Sciatic nerve (tissue), 2 donors: ENCODE measurements at places on chromosomes 6 and 20. TPM values are rescaled to one million over a fixed set of nuclear protein-coding genes. Genes with fewer than 3 reads are reported as not detected.

Gene SOBP
- 18.5 TPM for total RNA-seq

Gene MROH8
- 5.2 TPM for total RNA-seq

Gene MUC22
- total RNA-seq: not detected

Gene EPB41L1
- total RNA-seq: 53.2 TPM

Gene KCNK15
- 3.2 TPM for total RNA-seq

Gene BPIFA1
- total RNA-seq: not detected

Gene SLA2
- 0.49 TPM for total RNA-seq

Gene GRM1
- total RNA-seq: 0.45 TPM

Gene LHFPL5
- total RNA-seq: not detected

Gene NOP56
- 97.4 TPM for total RNA-seq

Gene SGK2
- 7.7 TPM for total RNA-seq

Gene PRDM13
- not detected for total RNA-seq

Gene C20orf202
- total RNA-seq: 0.80 TPM

Gene NRM
- 11.0 TPM for total RNA-seq

Gene THBD
- 25.3 TPM for total RNA-seq

Gene GTSF1L
- total RNA-seq: not detected

Gene ANKRD6
- 22.3 TPM for total RNA-seq

Gene SUPT3H
- total RNA-seq: 12.9 TPM

Gene PHACTR3
- total RNA-seq: not detected

Gene CRISP3
- 1.1 TPM for total RNA-seq

Gene CDH4
- total RNA-seq: 2.2 TPM

Gene TFAP2D
- total RNA-seq: not detected

Gene HDGFL1
- not detected for total RNA-seq

Gene SLC22A16
- 0.22 TPM for total RNA-seq

Gene SEMG1
- total RNA-seq: not detected

Gene TJAP1
- 36.9 TPM for total RNA-seq

Gene RBPJL
- not detected for total RNA-seq

Gene FLRT3
- 29.3 TPM for total RNA-seq

Gene FAM162B
- total RNA-seq: 8.9 TPM

Gene MYLK2
- total RNA-seq: 0.27 TPM

Gene CLIC5
- total RNA-seq: 42.6 TPM

Gene SLC32A1
- total RNA-seq: not detected

Gene HLA-DRA
- total RNA-seq: 455 TPM

Gene TAAR2
- not detected for total RNA-seq
